ENCODE measurements at places on chromosomes 13 and 19.

GRCh38 chr13:50037788-50038187, 22.5 kb downstream of the KCNRG start:
- H3K4me3 ChIP-seq: no peak overlapping the region
- H3K4me1 ChIP-seq: no peaks in the 10 kb centered on the region
- H3K36me3 ChIP-seq: 0 out of 2 replicates have a peak, but pooled peaks cover 2% of the 10 kb centered on the region
- no peaks in the 10 kb centered on the region for H3K27me3 ChIP-seq
- H3K27ac ChIP-seq: 0 out of 2 replicates have a peak overlapping the region, but pooled peaks have one; percentile 27

- H3K4me1 ChIP-seq: peaks cover 8% of the 10 kb centered on the region
- H3K4me3 ChIP-seq: no peak overlapping the region
- peaks cover 35% of the 10 kb centered on the region for H3K36me3 ChIP-seq
Observed at GRCh38 chr19:12896460-12896859, 5.5 kb downstream of the GCDH start.

DNA sequence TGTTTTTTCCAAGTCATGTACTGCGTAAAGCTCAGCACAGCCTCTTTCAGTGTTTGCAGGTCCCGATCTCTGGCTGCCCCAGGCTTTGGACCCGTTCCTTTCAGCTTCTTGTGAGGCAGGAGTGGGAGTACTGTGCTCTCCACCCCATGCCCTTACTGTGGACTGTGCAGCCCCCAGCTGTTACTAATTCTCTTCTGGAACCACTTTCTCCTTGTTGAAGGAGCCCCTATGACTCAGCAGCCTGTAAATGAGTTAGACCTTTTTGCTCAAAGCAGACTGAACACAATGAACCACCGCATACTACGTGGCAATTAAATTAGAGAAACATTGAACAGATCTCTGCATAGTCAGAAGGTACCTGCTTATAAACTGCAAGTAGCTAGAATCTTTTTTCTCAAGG, 39.0 kb downstream of the SERTM1 start:
- no peaks in the 10 kb centered on the region for H3K36me3 ChIP-seq
- no peaks in the 10 kb centered on the region for H3K27me3 ChIP-seq
- DNase-seq: no peak
- H3K4me3 ChIP-seq: no peak overlapping the region
- no peak overlapping the region for H3K27ac ChIP-seq

- H3K27ac ChIP-seq: no peak overlapping the region
- DNase-seq: peak; percentile 91
- peaks cover 83% of the 10 kb centered on the region for H3K27me3 ChIP-seq
- peak overlapping the region; percentile 62 for H3K4me3 ChIP-seq
Observed at GRCh38 chr19:7500811-7501450, 12.1 kb upstream of the PEX11G start.

DNA sequence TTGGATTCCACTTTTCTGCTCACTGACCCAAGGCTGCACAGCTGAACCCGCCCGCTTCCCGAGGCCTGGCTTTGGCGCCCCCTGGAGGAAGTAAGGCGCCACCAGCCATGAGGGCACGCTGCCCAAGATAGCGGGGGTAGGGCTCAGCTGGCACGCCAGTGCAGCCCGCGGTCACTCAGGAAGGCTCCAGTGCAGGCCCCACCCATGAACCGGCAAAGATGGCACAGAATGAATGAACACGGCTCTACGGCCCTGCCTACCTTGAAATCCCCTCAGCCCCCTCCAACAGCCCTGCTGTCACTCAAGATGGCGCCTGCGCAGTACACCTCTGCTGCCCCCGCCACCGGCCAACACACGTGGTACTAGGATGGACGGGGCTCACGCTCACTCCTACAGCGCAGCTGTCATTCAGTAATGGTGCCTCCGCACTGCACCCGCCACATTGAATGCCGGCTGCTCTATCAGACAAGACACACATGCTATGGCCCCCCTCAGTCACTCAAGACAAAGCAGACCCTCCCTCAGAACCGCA, 3.0 kb downstream of the PEG3 start:
- no peak overlapping the region for H3K27ac ChIP-seq
- no peaks in the 10 kb centered on the region for H3K4me1 ChIP-seq
- H3K27me3 ChIP-seq: peaks cover 15% of the 10 kb centered on the region
- DNase-seq: no peak
- H3K36me3 ChIP-seq: peaks cover 71% of the 10 kb centered on the region

DNA sequence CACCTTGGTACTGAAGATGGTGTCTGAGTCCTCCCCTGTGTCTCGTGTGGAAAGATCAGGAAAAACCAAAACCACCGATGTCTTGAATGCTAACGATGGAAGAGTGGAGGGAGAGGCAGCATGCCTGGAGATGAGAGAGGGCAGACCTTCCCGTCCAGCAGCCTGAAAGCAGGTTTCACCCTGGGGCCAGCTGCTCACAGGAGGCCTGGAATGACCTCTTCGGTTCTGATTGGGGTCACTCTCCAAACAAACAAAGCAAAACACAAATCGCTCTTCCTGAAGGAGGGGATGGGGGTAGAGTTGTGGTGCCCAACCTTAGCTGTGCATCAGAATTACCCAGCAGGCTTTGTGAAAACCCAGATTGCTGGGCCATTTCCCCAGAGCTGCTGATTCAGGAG, 142.3 kb upstream of the SOX1 start:
- H3K36me3 ChIP-seq: no peaks in the 10 kb centered on the region
- peaks cover 19% of the 10 kb centered on the region for H3K4me1 ChIP-seq
- H3K27ac ChIP-seq: no peak overlapping the region
- DNase-seq: no peak

DNA sequence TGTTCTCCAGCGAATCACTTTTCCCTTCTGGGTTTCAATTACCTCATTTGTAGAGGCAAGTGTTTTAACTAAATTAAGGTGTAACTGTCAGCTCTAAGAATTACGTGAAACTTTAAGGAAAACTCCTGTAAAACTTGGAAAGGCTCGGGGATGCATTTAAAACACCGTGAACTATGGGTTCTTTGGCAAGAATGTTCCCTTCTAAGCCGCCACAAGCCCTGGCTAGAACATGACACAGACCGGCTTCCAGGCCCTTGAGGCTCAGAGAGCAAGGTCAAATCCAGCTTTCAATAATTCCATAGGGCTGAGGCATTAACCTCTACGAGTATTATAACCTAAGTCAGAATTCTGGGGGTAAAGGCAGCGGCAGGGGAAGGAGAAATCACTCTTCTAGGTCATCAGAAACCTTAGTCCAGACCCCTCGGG, 685 bp downstream of the VWA8 start:
- H3K27ac ChIP-seq: peak overlapping the region; percentile 16
- H3K4me1 ChIP-seq: peaks cover 23% of the 10 kb centered on the region
- peaks cover 3% of the 10 kb centered on the region for H3K27me3 ChIP-seq

- DNase-seq: no peak
- H3K36me3 ChIP-seq: no peaks in the 10 kb centered on the region
- H3K27ac ChIP-seq: no peak overlapping the region
- H3K27me3 ChIP-seq: no peaks in the 10 kb centered on the region
- H3K4me3 ChIP-seq: no peak overlapping the region
- no peaks in the 10 kb centered on the region for H3K4me1 ChIP-seq
Observed at GRCh38 chr13:107548338-107548737, 667.0 kb downstream of the LIG4 start.

DNA sequence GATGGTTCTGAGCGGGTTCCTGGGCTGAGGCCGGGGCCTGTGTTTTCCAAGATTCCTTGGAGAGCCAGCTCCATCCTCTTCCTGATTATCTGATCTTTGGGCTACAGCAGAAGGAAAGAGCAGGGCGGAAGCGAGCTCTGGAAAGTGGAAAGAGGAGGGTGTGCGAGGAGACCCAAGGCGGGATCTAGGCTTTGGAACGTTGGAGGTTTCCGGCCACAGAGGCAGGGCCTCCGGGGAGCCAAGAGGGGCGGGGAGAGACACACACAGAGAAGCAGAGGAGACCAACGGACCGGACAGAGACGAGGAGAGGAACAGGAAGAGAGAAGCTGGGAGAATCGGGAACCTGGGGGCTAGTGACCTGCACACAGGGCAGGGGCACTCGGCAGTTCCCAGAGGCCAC, at the start of gene CLEC11A:
Gene CLEC11A (plus strand): TSS at position 296 of the 400 bp plus-strand sequence. CDS start 162 bp downstream, outside the sequence.
- no peak for DNase-seq
- H3K4me1 ChIP-seq: peaks cover 54% of the 10 kb centered on the region
- no peak within 1 kb of the TSS for H3K27ac ChIP-seq

DNA sequence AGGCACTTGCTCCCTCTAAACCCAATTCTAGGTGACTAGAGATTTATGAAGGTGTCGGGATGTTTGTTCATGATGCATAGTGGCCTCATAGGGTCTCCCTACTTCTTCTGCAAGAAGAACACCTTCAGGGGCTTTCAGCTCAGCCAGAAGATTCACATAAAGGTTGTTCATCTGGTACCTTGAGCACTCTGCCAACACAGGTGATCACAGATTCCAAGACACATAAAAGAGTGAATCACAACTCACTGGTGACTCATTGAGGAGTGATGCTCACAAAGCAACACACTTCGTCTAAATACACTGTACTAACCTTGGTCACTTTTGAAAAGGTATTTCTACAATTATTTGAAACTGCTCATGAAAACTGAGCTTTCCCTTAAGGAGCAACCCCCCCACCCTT, 6.8 kb upstream of the ZNF324 start:
- no peak for DNase-seq
- H3K36me3 ChIP-seq: no peaks in the 10 kb centered on the region

DNA sequence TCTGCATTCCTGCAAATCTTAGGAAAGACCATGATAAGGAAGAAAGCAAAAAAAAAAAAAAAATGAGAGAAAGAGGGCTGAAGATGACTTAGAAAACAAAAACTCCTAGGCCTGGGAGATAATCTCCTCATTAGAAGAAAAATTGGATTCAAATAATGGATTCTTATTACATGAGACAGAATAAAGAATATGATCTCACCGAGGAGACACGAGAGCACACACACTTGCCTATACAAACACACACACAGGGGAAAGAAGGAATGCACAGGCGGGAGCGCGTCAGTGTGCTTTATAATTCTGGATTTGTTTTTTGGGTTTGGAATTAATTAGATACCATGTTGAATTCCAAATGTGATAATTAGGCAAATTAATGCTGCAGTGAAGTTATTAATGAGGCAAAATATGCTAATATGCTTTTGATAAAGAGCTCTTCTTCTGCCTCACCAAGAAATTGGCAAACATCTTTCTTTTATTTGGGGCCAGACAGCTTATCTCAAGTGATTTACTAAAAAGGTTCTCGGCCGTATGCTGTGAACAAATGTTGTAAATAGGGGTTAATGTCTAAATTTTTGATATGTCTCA, 36.1 kb upstream of the PCDH8 start:
- H3K36me3 ChIP-seq: peaks cover 3% of the 10 kb centered on the region
- no peak overlapping the region for H3K4me3 ChIP-seq
- H3K4me1 ChIP-seq: peaks cover 70% of the 10 kb centered on the region
- DNase-seq: no peak
- peaks cover 97% of the 10 kb centered on the region for H3K27me3 ChIP-seq

DNA sequence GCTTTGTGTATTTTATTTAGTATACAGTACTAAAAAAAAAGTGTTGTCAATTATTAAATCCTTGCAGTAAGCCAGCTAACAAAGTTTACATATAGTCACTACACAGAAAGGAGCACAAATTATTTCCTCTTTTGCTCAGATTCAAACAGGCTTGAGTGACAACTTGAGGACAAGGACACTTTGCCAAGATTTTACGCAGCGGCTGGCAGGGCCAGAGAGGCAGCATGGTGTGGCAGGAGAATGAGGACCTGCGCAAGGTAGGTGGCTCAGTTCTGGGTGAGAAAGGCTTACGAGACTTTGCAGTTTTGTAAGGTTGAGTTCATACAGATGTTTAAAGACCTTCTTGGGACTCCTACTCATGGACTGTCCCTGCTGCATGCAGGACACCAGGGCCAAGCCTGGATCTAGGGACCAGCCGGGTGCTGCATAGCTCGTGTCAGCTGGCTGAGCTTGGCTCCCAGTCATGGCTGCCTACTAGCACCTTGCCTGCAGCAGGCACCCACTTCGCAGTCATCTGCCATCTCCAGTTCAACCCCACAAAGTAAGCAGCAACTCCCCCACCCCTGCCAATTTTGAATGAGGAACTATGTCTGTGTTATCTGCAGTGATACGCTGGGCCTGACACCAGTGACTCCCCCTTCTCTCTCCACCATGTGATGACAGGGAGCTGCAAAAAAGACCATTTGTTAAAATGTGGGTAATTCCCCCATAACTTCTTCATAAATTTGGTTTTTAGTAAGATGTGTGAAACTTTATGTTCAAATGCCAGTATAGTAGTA, 3.7 kb upstream of the TUBA3C start:
- H3K4me1 ChIP-seq: no peaks in the 10 kb centered on the region
- no peak for DNase-seq
- H3K36me3 ChIP-seq: peaks cover 68% of the 10 kb centered on the region
- H3K27ac ChIP-seq: no peak overlapping the region

- no peaks in the 10 kb centered on the region for H3K27me3 ChIP-seq
- H3K4me3 ChIP-seq: no peak overlapping the region
- H3K36me3 ChIP-seq: peaks cover 35% of the 10 kb centered on the region
- no peak for DNase-seq
- no peak overlapping the region for H3K27ac ChIP-seq
Observed at GRCh38 chr19:10797541-10798256, 38.3 kb downstream of the TMED1 start.

DNA sequence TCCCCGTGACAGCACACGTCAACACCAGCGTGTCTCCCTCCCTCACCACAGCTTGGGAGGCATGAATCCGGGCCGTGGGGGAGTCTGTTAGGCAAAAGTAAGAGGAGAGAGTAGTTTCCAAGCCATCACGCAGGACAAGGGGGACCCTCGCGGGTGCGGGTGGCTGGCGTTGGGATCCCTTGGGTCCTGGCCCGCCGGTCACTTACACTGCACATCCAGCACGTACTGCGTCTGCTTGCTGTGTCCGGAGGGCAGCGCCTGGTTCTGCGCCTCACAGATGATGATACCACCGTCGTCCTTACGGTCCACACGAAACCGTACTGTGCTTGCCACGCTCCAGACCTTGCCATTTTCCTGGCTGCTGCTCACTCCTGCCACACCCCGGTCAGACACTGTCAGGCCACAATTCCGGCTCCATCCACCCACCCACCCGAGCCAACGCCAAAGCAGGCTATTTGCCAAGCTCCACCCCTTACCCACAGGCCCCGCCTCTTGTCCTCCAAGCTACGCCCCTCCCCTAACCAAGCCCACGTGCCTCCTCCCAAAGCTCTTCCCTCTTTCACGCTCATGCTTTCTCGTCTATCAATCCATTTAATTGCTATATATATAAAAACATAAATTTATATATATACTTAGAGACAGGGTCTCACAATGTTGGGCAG, 6.6 kb upstream of the ZNF428 start:
- H3K4me3 ChIP-seq: no peak overlapping the region
- H3K36me3 ChIP-seq: no peaks in the 10 kb centered on the region
- H3K27ac ChIP-seq: no peak overlapping the region
- peaks cover 17% of the 10 kb centered on the region for H3K4me1 ChIP-seq
- H3K27me3 ChIP-seq: peaks cover 39% of the 10 kb centered on the region
- peak; percentile 74 for DNase-seq

- H3K27me3 ChIP-seq: peaks cover 3% of the 10 kb centered on the region
- H3K4me3 ChIP-seq: peak overlapping the region; percentile 67
- H3K27ac ChIP-seq: no peak overlapping the region
- peaks cover 33% of the 10 kb centered on the region for H3K36me3 ChIP-seq
- H3K4me1 ChIP-seq: peaks cover 17% of the 10 kb centered on the region
- no peak for DNase-seq
Observed at GRCh38 chr19:4305257-4305612, 837 bp downstream of the FSD1 start.

- peak; percentile 31 for DNase-seq
- no peaks in the 10 kb centered on the region for H3K36me3 ChIP-seq
- peak overlapping the region; percentile 55 for H3K4me3 ChIP-seq
Observed at GRCh38 chr19:35514282-35514809, 897 bp upstream of the DMKN start.

- peaks cover 26% of the 10 kb centered on the region for H3K4me1 ChIP-seq
- no peak overlapping the region for H3K27ac ChIP-seq
- no peak for DNase-seq
- no peaks in the 10 kb centered on the region for H3K36me3 ChIP-seq
- no peak overlapping the region for H3K4me3 ChIP-seq
Observed at GRCh38 chr13:75165543-75166230, 316.3 kb downstream of the TBC1D4 start.
